Islet precursor cell (in vitro differentiated cells): ENCODE measurements at places on chromosomes 3 and 15.

GRCh38 chr15:47685141-47685870, 32.0 kb upstream of the SEMA6D start:
- peak; percentile 62 for DNase-seq

- peak; percentile 88 for DNase-seq
These were observed 27.3 kb downstream of the ATOSA start for GRCh38 chr15:52651868-52652267.

GRCh38 chr3:101300073-101300472, 20.3 kb downstream of the IMPG2 start:
- DNase-seq = peak; percentile 57

DNA sequence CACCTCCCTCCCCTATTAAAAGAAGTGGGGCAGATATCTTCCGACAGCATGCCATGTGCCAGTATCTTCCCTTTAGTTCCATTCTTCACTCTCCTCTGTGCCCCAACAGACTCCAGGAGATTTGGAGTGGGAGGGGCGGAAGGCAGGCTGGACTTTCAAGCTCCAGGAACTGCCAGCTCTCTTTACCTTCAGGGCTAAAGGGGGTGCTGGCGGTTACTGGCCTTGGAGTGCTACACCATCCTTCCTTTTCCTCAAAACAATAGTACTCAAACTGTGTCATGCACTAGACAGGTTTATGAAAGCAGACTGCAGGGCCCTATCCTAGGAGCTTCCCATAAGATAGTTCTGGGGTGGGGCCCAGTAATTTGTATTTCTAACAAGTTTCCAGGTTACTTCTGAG, 6.0 kb downstream of the LINS1 start:
- DNase-seq = no peak

- DNase-seq = no peak
These were observed 149.0 kb downstream of the WDR76 start for GRCh38 chr15:43975770-43976169.

GRCh38 chr3:123552095-123552714, 32.6 kb downstream of the HACD2 start:
- no peak for DNase-seq

- no peak for DNase-seq
These were observed 70.1 kb downstream of the TRAK1 start for GRCh38 chr3:42161050-42161935.

DNA sequence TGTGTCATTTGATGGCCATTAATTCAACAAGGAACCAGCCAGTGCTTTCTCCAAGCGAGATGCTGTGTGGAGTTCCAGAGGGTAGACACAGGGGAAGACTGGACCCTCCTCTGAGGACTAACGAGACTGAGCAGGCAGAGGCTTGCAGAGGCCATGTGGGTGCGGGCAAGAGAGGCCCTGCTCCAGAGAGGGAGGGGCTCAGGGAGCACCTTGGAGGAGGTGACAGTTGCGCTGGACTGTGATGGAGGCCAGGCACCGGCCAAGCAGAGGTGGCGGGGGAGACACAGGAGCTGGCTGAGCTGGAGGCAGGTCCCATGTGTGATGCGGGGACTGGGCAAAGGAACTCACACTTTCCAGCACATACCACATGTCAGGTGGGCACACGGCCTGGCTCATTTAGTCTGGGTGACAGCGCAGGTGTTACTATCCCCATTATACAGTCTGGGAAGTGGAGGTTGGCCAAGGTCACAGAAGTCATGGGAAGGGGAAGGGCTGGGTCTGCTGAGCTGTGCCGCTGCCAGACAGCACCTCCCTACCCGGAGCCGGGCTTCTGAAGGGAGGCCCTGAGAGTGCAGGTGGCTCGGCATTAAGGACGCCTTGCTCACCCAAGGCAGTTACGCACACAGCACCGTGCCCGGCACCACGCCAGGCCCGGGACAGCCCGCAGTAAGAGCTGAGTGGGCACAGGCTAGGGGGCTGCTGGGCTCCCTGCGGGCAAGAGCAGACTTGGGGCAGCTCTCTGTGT, 3.7 kb downstream of the MELTF start:
- peak; percentile 50 for DNase-seq

GRCh38 chr3:172559020-172559419, 35.8 kb upstream of the TNFSF10 start:
- no peak for DNase-seq

DNA sequence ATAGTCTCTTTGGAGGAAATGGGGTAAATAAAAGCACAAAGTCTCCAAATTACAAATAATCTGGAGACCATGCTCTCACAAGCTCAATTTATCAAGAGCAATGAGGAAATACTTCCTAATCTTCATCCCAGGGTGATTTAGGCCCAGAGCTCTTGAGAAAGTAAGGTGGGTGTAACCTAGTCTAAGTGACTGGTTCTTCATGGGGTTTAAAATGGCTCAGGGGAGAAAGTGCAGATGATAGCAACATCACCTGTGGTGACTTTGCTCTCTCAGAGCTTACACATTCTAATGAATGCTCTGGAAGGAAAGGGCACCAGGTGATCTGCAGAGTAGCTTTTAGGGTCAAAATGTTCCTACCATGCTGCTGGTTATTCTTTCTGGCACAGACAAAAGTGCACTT, 118.4 kb upstream of the TP63 start:
- DNase-seq = no peak

GRCh38 chr15:56244038-56244810, 545 bp upstream of the RFX7 start:
- peak; percentile 92 for DNase-seq

DNA sequence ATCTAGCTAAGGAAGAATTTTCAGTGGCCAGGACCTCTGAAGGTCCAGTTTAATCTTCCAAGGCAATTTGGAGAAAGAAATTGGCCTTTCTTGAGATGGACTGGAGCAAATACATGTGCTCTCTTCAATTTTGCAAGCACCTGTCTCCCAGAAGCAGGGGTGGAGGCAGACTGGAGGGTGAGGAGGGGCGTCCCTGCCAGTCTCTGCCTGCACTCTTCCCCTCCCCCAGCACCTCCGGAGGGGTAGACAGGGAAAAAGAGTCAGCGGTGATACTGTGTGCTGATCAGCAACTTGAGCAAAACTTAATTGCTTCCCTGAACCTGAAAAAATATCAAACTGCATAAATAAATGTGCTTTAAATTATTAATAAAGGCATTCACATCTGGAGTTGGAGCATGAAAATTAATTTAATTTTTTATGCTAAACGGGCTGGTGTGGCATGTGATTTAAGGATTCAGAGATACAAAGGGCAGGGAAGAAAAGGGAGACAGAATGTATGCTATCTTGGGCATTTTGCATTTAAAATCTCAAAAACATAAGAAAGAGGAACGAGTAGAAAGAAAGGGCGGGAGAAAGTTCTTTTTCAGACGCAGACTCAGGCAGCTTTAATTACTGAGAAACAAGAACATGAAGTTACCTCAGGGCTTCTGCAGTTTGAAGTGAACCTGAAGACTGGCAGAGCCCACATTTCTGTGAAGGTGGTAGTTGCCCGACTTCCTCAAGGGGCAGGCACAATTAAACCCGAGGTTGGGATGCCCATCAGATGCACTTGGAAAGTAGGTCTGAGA, 319.7 kb downstream of the UACA start:
- DNase-seq = no peak

DNA sequence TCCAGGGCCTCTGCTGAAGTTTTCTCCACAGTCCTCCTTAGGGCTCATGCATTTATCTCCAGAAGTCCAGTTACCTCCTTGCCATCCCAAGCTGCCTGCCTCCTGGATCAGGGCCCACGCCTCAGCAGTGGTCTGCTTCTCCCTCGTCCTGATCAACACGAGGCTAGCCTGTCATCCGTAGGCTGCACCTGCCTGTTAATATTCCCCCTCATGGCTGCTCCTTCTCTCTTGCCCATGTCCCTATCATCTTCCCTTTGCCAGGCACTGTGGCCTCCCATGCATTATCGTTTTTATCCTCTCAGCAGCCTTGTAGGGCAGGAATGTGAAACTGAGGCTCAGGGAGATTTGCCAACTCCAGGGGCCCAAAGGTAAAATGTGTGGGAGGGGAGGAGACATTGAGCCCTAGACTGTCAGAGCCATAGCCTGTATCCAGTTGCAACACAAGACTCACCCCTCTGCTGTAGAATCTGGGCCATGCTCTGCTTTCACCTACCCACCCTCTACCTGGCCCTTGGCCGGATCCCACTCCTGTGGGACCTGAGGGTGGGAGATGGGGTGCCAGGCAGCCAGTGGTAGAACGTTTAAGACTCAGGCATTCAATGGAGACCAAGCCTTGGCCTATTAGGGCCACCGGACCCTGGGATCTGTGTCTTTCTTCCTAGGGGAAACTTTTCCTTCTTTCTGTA, 4.6 kb downstream of the GRM2 start:
- no peak for DNase-seq

- DNase-seq = no peak
These were observed 39.6 kb upstream of the IP6K2 start for GRCh38 chr3:48756640-48757039.

GRCh38 chr3:48157950-48158376, 30.3 kb downstream of the CDC25A start:
- peak; percentile 78 for DNase-seq

GRCh38 chr15:69328739-69329138, 30.0 kb downstream of the PAQR5 start:
- DNase-seq = no peak

GRCh38 chr15:63372753-63373152, 8.9 kb downstream of the CA12 start:
- no peak for DNase-seq

- DNase-seq = peak; percentile 87
These were observed 3.1 kb upstream of the CDV3 start for GRCh38 chr3:133570139-133570936.

- no peak for DNase-seq
These were observed 407.3 kb downstream of the GBE1 start for GRCh38 chr3:81354119-81354518.

DNA sequence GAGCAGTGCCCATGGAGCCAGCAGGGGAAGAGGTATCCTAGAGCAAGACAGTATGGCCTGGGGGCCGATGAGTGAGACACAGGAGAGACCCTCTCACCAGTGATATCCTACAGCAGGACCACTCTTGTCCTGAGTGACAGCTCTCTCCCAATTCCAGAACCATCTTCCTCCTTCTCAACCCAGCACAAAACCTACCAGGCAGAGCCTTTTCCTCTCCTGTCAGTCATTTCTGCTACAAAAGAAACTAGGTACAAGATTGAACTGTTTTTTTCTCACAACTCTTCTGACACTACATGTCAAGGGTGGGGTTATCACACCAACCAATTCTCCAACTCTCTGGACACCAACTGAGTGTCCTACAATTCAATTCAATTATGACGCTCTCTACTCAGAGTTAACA, 506.6 kb downstream of the EPHB1 start:
- no peak for DNase-seq

DNA sequence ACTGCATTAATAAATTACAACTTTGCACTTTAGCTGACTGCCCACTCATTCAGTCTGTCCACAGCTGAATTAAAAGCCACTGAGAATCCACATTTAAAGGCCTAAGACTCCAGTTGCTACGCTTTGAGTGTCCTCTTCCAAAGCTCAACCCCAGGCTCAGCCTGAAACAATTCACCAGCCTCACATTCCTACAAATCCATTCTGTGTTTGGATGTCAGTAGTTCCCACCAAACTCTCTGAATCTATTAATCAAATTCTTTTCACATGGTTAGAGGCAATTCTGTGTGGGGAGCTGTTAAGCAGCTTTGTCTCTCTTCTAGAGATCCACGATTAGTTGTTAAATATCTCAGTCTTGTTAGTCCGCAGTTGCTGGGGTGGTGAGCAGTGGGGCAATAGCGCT, 116.8 kb upstream of the UBE2E2 start:
- DNase-seq = no peak

- DNase-seq = no peak
These were observed 314.9 kb downstream of the TLE3 start for GRCh38 chr15:69782809-69783208.

- no peak for DNase-seq
These were observed 97.2 kb upstream of the ADAMTSL3 start for GRCh38 chr15:83556754-83557153.

DNA sequence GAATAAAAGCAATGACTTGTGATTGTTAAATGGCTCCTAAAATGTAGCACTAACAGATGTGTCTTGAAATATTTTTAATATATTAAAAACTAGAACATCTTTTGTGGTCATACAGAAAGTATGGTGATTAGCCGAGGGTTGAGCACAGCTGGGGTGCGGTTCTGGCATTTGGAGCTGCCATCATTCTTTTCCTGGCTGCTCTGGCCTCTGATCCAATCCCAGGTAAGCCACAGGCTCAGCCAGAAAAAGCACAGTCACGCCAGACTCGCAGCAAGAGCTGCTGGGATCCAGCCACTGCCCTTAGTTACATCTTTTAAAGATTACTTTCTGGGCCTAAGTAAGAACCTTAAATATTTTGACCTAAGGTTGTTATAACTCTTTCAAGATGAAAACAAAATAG, 196.8 kb downstream of the PLCL2 start:
- no peak for DNase-seq

- no peak for DNase-seq
These were observed 1.3 kb upstream of the LRRC58 start for GRCh38 chr3:120350401-120350941.

GRCh38 chr3:194986208-194987043, 284.5 kb downstream of the XXYLT1 start:
- DNase-seq = peak; percentile 95

GRCh38 chr15:35184646-35185045, 99.6 kb upstream of the NANOGP8 start:
- DNase-seq = no peak

DNA sequence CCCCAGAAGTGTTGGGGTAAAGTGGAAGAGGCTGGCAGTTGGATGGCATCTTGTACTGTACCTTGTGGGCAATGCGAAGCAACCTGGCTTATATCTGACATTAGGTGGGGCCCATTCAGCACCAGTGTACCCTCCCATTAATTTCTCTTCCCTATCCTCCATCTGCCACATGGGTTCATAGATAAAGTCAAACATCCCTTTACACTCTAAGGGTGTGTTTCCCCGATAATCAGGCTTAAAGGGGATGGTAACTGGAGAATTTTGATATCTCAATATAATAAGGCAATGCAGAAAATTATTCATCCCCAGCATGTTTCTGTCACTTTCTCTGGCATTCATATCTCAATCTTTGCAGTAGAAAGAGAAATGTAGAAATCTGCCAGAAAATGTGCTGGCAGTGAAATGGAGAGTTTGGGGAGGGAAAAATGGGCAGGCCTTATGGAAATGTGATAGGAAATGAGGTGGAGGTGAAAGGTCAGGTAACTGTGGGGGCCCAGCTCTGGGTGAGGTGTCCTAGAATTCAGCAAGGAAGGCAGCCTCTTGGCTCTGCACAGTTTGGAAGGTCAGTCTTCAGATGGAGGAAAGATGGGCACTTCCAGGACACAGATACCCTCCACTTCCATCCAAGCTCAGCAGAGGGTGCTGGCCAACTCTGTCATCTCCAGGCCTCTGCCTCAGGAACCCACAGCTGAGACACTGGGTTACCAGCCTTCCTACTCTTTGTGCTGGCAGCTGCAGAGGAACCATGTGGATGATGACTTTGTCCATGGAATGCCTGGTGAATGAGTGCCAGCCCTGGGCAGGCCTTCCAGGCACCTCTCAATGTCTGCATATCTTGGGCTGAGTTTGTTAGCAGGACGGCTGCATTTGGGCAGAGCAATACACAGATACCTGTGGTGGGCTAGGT, 325.9 kb upstream of the CTDSPL start:
- peak; percentile 37 for DNase-seq

GRCh38 chr15:41465822-41466421, 27.8 kb upstream of the ITPKA start:
- DNase-seq = no peak

GRCh38 chr15:64246364-64247189, 83.8 kb upstream of the PPIB start:
- peak; percentile 90 for DNase-seq

- no peak for DNase-seq
These were observed 32.9 kb downstream of the GTF2E1 start for GRCh38 chr3:120775411-120775810.
